ENCODE measurements at places on chromosomes 1 and 21.
A peak's percentile ranks its signal among the peaks of the same experiment; 100 is the strongest.

DNA sequence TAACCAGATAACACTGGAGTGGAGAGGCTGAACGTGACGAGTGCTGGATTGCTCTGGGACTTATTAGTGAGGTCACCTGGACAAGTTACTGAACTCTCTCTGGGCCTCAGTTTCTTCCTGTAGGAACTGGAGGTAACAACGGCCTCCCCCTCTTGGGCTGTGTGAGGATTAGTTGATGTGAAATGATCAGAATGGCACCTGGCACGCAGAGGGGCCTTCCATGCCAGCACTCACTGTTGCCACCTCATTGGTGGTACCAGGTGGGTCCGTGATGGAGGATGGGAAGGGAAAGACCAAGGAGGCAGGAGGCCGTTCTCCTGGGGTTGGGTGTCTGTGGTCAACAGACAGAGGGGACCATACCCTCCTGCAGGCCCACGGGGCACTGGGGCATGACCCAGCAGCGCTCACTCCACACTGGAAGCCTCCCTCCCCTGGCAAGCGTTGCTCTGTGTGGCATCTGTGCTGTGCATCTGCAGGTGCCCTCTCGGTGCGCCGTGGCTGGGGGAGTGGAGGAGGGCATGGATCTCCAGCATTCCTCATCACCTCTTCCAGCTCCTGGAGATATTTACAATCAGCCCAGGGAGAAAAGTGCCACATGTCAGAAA is 349.5 kb upstream of the VAMP3 start:
- DNase-seq = no peak

GRCh38 chr1:180863158-180863775 is 49.4 kb upstream of the KIAA1614 start:
- peak; percentile 75 for DNase-seq

GRCh38 chr21:34333121-34333739 is 30.6 kb upstream of the KCNE2 start:
- DNase-seq = peak; percentile 85

- peak; percentile 11 for DNase-seq
These were observed 18.1 kb downstream of the CCDC185 start for GRCh38 chr1:223411309-223411708.

DNA sequence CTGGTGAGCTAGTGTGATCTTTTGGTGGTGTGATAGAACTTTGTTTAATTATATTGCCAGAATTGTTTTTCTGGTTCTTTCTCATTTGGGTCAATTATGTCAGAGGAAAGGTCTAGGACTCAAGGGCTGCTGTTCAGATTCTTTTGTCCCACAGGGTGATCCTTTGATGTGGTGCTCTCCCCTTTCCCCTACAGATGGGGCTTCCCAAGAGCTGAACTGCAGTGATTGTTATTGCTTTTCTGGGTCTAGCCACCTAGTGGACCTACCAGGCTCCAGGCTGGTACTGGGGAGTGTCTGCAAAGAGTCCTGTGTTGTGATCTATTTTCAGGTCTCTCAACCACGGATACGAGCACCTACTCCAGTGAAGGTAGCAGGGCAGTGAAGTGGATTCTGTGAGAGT is 25.9 kb upstream of the CD84 start:
- no peak for DNase-seq

- no peak for DNase-seq
These were observed 120.1 kb upstream of the RAVER2 start for GRCh38 chr1:64624808-64625207.

- no peak for DNase-seq
These were observed 3.1 kb downstream of the KLHDC8A start for GRCh38 chr1:205353612-205354011.
